ENCODE measurements at places on chromosomes 3 and 15.

- DNase-seq, result no peak
Measured at GRCh38 chr15:43552986-43553385, 35.6 kb downstream of the MAP1A start.

DNA sequence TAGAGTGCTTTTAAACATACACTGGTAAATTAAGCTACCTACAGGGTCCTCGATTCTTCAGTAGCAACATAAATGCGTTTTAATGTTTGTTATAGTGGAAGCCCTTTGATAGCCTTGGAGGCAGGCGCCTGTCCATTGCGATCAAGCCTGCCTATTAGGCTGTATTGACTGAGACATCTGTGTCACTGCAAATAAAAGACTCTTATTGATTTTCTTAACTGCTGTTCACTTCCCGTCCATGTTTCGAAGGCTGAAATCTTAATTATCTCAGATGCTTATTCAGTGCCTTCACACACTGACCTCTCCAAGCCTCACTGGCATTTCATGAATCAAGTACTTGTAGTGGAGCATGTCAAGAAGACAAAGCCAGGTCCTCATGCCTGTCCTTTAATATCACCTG is 51.1 kb downstream of the MAP2K5 start:
- no peak for DNase-seq

- no peak for DNase-seq
Measured at GRCh38 chr3:9041626-9042025, 78.4 kb upstream of the RAD18 start.

GRCh38 chr3:67335813-67336212 is 318.6 kb downstream of the SUCLG2 start:
- DNase-seq, result no peak

GRCh38 chr3:60758171-60758570 is 493.1 kb downstream of the FHIT start:
- no peak for DNase-seq

- no peak for DNase-seq
Measured at GRCh38 chr15:53247041-53247708, 457.0 kb upstream of the ONECUT1 start.

GRCh38 chr15:66800584-66801235 is 98.7 kb downstream of the SMAD6 start:
- DNase-seq, result no peak

GRCh38 chr3:130971208-130971607 is 55.4 kb downstream of the ASTE1 start:
- no peak for DNase-seq

GRCh38 chr3:184154885-184155643 is at the start of gene DVL3:
Gene DVL3 (plus strand): TSS chr3:184155377. CDS start chr3:184155636, 259 bp downstream.
- peak; percentile 59 for DNase-seq

GRCh38 chr15:70044168-70044567 is 53.5 kb downstream of the TLE3 start:
- no peak for DNase-seq

GRCh38 chr15:76871930-76872329 is 33.2 kb downstream of the SCAPER start:
- DNase-seq, result no peak

DNA sequence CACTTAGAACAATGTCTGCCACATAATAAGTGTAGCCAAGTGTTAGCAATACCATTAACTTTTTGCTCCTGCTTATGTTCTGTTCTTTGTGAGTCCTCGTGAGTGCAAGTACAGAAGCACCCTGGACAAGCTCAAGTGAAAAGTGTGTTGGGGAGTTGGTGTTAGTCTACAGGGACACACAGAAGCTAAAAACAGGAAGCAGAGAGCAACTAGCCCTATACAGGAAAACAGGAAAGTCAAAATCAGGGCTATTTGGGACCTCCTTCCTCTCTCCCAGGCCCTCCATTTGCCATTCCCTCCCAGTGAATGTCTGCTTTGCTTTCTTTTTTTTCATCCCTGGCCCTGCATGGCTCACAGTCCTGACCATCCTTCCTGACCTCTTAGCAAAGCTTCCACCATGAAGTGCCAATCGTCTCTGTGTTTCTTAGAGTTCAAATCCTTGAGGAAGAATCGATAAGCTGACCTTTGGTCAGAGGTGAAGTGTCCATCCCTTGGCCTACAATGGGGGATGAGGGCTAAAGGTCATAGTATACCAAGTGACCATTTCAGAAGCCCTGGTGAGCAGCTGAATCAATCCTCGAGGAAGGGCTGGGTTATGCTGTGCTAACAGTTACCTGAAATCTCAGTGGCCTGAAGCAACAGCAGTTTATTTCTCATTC is 328.2 kb downstream of the SHQ1 start:
- no peak for DNase-seq

DNA sequence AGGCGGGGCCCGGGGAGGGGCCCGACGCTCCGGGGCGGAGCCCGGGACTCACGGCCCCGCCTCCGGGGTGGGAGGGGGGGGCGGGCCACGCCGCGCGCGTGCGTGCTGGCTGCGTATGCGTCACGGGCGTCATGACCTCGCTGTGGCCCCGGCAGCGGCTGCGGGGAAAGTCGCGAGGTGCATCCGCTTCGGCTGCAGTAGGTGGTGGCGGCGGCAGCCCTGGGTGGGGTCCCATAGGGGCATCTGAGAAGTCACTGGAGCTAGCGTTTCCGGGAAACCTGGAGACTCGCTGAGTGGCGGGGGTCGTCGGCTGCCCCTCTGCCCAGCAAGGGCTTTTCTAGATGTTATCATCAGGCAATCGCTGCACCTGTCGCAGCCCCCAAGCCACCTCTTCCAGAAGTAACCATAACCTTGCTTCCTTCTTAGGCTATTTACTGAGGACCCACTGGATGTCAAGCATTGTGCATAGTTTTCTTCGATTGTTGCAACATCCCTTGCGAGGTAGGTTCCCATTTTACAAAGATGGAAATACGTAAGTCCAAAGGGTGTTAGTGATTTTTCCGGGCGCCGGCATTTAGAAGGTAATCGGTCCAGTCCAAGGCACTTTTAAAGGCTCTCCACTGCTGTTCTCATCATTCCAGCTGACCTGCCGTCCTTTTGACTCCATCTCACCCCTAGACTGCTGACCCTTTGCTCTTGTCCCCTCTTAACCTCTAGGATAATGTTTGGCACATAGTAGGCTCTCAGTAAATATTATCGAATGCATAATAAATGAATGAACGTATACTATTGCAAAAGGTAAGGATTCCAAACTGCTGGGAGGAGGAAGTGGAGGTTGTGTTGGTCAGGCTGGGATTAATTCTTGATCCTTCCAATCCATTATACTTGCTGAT is at the start of gene GDPGP1:
TSS of gene GDPGP1 (plus strand) at position 114 of the 893 bp plus-strand sequence. CDS start 6,700 bp downstream, outside the sequence.
- DNase-seq, result no peak

DNA sequence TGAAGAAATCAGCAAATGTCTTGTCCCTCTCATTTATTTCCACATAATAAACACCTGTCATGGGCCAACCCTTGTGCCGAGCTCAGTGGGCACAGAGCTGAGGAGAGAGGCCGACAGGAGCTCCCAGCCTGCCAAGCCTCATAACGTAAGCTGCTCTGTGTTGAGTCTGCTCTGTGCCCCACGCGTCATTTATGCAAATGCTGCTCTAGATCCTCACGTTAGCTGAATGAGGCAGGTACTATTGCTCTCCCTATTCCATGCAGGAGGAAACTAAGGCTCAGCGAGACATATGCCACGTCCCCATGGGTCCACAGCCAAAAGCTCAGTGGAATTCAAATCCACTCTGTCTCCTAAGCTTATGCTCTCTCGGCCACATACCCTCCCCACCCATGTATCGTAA is 41.5 kb downstream of the EFCAB12 start:
- no peak for DNase-seq

DNA sequence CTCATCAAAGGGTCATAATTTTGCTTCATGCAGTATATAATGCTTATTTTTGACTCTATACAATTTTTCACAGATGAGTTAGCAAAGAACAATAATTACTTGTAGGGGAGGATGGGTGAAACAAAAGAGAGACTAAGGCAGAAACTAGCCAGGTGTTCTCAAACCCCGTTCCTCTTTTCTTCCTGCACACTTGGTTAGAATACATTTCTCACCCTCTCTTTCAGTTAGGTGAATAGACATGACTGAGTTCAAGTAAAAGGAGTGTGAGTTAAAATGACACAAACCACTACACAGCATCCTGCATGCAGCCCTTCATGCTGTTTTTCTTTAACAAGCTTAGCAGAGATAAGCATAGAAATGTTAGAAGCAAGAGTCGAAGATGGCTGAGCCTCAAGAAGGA is 922.2 kb downstream of the TBL1XR1 start:
- no peak for DNase-seq

DNA sequence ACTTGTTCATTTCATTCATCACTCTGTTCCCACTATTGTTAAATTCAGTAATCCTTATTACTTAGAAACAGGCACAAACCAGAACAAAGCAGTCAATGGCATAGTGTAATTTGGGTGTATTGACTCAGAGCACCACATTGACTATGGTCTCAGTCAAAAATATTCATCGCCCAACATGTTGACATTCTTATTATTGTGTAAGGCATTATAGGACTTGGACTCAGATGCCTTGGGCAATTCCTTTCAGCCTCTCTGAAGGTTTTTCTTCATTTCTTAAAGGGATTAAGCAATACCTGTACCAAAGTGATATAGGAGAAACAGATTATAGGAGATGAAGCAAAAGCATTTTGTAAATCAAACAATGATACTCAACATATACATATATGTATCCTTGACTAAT is 114.7 kb upstream of the BHLHE40 start:
- DNase-seq, result no peak

DNA sequence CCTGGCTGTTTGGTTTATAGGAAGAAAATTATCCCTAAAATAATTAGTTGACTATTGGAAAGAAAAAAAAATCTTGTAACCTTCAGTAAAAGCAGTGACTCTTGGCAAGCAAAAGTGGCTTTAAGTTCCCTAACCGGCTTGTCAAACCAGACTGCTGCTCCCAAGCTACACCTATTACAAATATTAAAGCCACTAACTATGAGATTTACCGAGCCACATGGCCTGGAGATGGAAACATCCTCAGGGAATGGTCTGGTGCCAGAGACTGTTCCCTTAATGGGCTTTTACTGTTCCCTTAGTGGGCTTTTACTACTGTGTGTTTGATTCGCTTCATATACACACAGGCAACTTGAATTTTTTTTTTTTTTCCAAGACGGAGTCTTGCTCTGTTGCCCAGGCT is 35.9 kb upstream of the ZNF774 start:
- DNase-seq, result no peak

DNA sequence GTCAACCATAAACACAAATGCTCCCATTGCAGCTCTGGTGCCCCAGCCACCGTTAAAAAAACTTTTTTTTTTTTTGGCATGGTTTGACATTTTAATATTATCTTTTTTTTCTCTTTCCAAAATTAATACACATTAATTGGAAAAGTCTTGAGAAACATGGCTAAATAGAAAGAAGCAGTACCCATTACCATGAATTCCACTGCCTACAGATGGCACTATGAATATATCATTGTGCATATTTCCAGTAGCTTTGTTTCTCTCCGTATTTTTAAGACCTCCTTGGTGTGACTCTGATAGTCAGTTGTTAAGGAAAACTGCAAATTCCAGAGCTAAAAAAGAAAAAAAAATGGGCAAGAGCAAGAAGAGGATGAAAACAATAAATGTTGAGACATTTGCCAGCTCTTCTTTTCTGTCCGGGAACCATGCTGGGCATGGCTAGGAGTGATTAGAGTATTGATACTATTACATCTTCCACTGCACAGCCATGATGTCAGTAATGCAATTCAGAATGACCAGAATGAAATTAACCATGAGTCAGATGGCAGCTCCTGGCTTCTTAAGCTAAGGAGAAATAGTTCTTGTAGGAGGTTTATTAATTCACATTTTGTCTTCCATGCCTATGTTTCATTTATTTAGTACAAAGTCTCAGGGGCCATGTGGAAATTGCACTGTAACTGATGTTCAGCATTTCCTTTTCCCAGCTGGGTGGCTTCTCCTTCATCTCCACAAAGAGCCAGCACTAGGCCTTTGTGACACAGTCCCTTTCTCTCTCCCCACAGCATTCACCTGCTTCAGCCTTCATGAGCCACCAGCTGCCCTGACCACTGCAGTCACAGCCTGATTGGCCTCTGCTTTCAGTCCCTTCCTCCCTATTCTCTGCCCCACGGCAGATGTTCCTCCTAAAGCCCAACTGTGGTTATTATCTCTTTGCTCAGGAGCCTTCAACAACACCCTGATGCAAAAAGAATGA is 31.8 kb downstream of the SLC7A14 start:
- no peak for DNase-seq

DNA sequence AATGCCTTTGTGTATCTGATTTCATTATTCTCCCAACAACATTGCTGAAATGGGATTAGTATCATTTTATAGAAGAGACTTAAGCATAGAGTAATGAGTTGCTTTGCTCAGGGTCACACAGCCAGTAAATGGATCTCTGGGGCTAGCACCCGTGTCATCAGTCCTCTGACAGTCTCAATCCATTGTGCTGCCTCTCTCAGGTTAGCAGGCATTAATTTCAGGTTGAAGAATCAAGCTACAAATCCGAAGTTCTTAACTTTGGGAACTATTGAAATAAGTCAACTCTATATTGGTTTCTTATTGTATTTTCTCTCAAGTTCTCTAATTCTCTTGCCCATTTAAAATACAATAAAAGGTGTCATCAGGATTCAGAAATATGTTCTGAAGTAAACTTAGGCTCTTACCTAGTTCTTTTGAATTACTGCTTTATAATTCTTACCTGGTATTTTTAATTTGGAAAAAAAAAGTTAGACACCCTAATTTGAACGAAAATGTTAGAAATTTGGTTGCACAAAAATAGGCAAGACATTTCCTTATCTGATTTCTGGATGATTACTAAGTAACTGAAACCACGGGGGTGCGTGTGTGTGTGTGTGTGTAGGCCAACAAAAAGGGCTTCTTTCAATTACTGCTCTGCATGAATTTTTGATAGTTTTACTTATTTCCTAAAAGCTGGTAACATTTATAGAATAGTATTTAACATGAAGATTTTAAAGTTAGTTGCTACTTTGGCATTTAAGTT is 189.8 kb downstream of the MBNL1 start:
- DNase-seq, result no peak

GRCh38 chr3:139465636-139466035 is 10.7 kb downstream of the RBP2 start:
- no peak for DNase-seq

- peak; percentile 47 for DNase-seq
Measured at GRCh38 chr3:11037241-11037873, 44.8 kb downstream of the SLC6A1 start.

- no peak for DNase-seq
Measured at GRCh38 chr3:24387000-24387399, 107.7 kb downstream of the THRB start.

GRCh38 chr3:86481031-86481430 is 509.9 kb downstream of the VGLL3 start:
- DNase-seq, result no peak

DNA sequence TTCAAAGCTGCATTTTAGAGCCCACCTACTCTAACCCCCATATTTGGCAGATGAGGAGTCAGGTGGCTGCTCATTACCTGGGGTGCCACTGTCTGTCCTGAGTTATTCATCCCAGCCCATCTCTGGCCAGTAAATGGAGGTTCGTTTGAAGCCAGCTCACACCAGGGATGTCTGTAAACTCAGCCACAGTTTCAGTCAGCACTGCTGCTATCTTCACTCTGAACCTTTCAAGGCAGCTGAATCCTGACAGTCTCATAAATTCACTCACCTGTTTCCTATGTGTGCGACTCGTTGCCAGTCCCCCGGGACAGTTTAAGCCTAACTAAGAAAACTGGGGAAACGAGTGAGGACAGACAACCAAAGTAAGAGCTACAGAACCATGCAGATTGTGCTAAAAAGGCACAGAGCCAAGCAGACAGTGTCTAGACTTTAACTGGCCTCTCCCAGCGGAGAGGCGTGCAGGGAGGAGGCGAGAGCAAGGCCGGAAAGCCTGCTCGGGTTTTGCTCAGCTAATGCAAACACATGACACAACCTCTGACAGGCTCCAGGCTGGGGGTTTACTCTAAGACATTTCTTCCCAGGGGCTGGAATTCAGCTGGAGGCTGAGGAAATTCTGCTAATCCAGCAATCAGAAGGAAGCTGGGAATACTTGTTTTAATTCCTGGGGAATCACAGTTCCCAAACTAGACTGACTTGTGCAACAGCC is 12.0 kb downstream of the FSTL1 start:
- DNase-seq, result no peak

Data from hippocampal formation (tissue), 2 donors.